ENCODE measurements at places on chromosomes 1 and 21.

- no peak for DNase-seq
Measured at GRCh38 chr1:19684677-19685076, 20.0 kb downstream of the HTR6 start.

GRCh38 chr1:189697113-189697512 lies 780.6 kb downstream of the BRINP3 start:
- DNase-seq, result no peak

DNA sequence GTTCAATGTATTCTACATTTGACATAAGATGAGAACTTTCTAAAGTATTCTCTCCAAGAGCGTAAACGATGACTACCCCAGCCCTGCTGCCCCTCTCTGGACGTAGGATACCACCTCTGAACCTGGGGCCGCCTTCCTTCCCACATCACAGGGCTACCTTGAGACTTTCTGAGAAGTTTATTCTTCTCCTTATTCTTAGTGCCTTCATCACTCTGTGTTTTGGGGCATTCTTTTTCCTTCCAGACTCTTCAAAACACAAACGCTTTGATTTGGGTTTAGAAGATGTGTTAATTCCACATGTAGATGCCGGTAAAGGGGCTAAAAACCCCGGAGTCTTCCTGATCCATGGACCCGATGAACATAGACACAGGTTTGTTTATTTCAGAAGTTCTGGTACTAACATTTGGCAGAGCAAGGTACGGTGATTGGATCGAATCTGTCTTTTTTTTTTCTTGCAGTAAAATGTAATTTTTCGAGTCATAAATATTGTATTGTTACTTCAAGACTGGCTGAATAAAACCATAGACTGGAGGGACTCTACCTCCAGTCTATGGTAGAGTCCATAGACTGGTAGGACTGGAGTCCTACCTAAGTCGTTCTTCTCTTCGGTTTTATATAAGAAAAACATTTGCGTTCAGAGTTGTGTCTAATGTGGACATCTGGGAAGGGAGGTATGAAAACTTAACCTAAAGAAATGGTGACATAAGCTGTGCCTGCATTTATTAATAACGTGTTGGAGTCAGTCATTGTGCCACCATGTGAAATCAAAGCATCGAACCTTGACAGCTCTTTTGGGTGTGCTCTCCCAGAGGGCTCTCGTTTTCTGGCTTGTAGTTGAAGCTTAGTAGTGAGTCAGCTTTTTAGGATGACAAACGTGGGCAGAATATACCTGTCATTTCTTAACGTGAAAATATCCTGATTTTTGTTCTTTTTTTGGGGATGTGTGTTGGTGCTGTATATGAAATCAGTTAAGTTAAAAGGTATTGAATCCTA lies 1.2 kb downstream of the MAN1A2 start:
- no peak for DNase-seq

- DNase-seq, result no peak
Measured at GRCh38 chr1:90799326-90799725, 82.2 kb upstream of the BARHL2 start.

- no peak for DNase-seq
Measured at GRCh38 chr1:12851779-12852178, 3.3 kb upstream of the HNRNPCL1 start.

DNA sequence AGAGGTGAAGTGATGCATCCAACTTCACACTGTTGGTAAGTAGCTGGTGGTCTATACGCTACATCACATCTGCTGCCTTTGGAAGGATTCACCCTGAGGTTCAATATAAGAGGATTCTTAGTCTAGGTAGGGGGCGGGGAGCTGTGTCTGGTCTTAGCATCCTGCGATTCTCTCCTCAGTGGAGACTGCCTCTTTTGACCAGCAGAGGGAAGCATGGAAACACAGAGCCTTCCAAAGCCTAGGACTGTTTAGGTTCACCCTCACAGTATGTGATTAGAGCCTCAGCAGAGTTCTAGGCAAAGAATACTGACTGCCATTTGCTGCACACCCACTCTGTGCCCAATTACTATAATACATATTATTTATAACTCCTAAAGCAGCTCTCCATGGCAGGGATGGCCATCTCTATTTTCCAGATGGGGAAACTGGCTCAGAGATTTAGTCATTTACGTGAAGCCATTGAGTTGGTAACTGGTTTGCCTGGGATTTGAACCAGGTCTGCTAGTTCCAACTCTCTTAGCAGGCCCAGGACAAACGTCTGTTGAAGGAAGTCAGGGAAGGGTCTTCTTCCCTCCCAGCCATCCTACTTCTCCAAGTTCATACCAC lies 28.9 kb upstream of the EFCAB14 start:
- DNase-seq, result no peak

Data from activated CD4-positive, alpha-beta T cell treated with anti-CD3 and anti-CD28 coated beads, Interleukin-2, amount 50 U/mL, for 24 hours (primary cell).